ENCODE measurements at places on chromosomes 11 and 22.

GRCh38 chr11:128488471-128488870, 98.9 kb downstream of the ETS1 start:
- no peak for DNase-seq

DNA sequence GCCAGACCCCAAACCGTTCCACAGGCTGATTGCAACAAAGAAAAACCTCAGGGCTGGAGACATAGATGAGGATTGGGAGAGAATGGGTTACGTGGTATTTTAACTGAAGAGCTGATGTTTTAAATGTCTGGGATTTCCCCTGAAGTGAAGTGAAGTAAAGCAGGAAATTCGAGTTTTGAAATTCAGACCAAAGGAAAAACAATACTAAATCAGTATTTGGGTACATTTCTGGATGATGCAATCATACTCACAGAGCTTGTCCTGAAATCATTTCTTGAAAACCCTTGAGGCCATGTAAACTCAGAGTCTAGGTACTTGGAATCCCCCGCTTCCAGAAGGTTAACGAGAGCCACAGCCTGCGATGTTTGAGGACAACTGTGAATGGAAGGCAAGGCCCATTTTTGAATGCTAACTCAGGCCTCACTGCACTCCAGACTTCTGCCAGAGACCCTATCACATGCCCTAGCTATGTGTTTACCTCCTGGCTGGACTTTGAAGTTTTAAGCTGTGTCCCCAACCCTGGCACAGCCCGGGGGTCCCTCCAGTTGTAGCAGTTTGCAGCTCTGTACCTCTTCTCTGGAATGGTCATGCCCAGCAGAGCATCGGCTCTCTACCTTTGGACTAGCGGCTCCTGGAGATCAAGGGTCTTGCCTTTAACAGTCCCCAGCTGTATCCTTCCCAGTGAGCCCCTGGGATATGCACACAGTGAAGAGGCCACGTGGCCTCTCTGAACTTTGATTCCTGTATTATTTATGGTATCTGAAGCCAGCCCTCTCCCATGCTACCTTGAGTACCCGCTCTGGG, 5.4 kb upstream of the FTH1 start:
- no peak for DNase-seq

GRCh38 chr11:1083621-1084551, 9.2 kb downstream of the MUC2 start:
- no peak for DNase-seq

GRCh38 chr11:130369713-130370112, 55.0 kb upstream of the ZBTB44 start:
- no peak for DNase-seq

- DNase-seq = no peak
These were observed 154.2 kb upstream of the TTC12 start for GRCh38 chr11:113159988-113160807.

DNA sequence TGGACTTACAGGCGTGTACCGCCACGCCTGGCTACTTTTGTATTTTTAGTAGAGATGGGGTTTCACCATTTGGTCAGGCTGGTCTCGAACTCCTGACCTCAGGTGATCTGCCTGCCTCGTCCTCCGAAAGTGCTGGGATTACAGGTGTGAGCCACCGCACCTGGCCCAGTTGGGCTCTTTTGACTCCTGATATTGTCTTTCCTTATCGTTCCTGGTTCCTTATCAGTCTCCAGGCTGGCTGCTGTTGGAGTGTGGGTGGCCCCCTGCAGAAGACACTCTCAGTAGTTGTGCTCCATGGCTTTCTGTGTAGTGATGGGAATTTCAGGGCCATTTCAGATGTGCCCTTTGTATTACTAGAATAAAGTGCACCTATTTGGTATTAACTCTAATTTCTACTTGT, 55.3 kb downstream of the C22orf31 start:
- no peak for DNase-seq
